PC-9 (cell line): ENCODE measurements at places on chromosomes 5 and 9. TPM values are rescaled to one million over a fixed set of nuclear protein-coding genes. Genes with fewer than 3 reads are reported as not detected.

DNA sequence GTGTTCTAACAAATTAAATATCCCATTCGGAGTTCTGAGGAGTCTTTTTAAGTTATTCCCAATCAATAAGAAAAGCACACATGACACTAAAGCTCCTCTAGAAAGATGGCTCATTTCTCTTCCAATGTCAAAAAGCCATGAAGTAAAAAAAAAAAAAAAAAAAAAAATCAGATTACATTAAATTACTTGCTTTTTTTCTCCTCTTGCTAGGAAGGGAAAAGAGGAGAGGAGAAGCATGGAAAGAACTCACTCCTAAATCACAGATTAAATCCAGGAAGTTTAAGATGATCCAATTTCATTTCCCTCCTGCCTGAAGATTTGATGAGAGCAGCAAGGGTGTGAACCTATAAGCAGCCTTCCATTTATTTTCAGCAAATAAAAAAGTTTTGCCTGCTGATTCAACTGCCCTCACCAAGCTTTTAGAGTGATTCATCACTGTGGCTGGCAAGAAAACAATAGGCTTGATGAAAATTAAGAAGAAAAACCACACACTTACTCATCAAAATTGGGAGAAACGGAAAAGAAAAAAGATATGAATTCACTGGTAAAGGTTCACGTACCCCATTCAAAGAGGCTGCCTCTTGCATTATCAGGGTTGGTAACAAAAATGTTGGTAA lies 19.7 kb downstream of the MYO10 start:
- no peaks in the 10 kb centered on the region for H3K36me3 ChIP-seq
- H3K27ac ChIP-seq: peak overlapping the region; percentile 77
- H3K4me3 ChIP-seq: no peak overlapping the region; the same call in 1 of the 2 replicates
- peaks cover 67% of the 10 kb centered on the region for H3K4me1 ChIP-seq

DNA sequence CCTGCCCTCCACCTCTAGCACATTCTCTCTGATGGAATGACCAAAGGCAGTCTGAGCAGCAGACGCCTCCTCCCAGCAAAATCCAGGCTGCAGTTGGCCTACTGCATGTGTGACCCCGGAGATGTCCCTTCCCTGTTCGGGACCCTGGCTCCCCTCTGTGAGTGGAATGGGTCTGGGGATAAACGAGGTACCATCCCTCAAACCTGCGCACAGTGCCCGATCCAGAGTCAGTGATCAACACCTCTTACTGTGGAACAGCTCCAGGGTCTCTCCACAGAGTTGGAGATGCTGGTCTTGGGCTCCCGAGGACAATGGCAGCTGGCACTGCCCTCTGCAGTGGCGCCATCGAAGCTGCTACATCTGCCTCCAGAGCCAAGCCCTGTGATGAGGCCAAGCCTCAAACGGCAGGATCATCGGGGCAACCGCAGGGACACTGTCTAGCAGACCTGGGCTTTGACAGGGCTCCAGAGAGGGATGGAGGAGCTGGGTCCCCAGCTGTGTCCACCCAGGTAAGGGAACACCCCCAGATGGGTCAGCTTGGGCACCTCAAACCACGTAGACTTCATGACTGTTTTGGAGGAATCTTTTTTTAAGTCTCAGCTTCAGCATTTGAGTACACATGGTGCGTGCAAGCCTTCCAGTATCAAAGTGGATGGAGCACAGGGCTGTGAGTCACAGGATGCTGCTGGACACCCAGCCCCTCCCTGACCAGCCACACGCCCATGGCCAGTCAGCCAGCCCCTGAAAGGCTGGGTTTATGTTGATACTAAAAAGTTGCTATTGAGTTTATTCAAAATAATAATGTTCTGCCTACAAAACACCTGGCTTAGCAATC lies 13.0 kb downstream of the MED10 start:
- H3K36me3 ChIP-seq: no peaks in the 10 kb centered on the region
- no peak for DNase-seq
- H3K4me1 ChIP-seq: no peaks in the 10 kb centered on the region
- no peak overlapping the region for H3K27ac ChIP-seq
- H3K4me3 ChIP-seq: no peak overlapping the region

DNA sequence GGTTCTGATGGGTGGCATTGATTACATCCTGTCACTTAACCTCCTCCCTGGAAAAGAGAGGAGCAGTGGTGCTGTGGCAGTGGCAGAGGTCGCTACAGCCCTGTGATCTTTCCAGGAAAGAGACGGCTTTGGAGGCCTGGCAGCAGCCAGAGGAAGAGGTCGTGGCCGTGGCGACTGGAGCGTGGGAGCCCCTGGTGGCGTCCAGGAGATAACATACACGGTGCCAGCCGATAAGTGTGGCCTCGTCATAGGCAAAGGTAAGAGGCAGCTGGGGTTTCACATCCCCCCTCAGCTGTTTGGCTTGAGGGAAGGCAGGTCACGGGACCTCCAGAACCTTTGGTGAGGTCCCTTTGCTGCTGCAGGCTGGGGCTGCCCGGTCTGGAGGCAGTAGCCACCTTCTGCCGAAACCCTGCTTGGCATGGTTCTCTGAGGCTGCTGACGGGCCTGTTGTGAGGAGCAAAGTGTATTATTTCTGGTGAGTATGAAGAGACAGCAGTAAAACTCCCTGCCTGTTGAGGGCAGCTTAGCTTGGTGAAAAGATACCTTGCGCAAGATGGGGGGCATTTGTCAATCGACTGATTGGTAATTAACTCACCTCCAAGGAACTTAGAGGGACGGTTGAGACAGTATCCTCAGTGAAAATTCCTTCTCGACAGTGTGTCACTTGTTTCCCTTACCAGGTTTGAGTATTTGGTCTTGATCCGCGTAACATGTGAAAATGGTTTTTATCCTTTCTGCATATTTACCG lies 38.0 kb upstream of the PRDM12 start:
- H3K4me1 ChIP-seq: no peaks in the 10 kb centered on the region
- H3K4me3 ChIP-seq: no peak overlapping the region
- DNase-seq: no peak
- H3K36me3 ChIP-seq: peaks cover 10% of the 10 kb centered on the region; the same call in 1 of the 2 replicates

GRCh38 chr9:98074115-98074990 lies 17.8 kb downstream of the NANS start:
- no peak overlapping the region for H3K4me3 ChIP-seq
- DNase-seq: peak; percentile 79
- H3K36me3 ChIP-seq: peaks cover 3% of the 10 kb centered on the region
- H3K27me3 ChIP-seq: no peaks in the 10 kb centered on the region

DNA sequence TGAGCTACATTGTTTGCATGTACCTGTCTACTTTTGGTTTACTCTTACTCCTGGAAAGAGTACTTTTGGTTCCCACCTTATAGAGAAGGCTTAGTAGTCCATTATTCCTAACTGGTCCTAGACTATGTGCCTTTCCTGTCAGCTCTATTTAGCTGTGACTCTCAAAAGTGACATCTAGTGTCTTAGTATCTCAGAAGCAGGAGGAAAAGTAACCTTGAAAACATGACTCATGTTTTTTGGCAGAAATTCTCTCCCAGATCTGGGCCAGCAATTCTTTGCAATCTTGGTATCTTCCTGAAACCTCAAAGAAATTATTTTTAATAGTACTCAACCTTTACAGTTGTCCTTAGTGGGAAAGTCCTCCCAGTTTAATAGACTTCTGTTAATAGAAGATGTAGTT lies 691.7 kb upstream of the SEMA6A start:
- no peak for DNase-seq
- no peaks in the 10 kb centered on the region for H3K27me3 ChIP-seq
- H3K4me1 ChIP-seq: no peaks in the 10 kb centered on the region
- no peak overlapping the region for H3K27ac ChIP-seq
- H3K36me3 ChIP-seq: no peaks in the 10 kb centered on the region
- no peak overlapping the region for H3K4me3 ChIP-seq

GRCh38 chr5:159765760-159766517 lies 150.3 kb upstream of the ADRA1B start:
- H3K4me3 ChIP-seq: no peak overlapping the region
- H3K27me3 ChIP-seq: no peaks in the 10 kb centered on the region
- no peak overlapping the region for H3K27ac ChIP-seq

DNA sequence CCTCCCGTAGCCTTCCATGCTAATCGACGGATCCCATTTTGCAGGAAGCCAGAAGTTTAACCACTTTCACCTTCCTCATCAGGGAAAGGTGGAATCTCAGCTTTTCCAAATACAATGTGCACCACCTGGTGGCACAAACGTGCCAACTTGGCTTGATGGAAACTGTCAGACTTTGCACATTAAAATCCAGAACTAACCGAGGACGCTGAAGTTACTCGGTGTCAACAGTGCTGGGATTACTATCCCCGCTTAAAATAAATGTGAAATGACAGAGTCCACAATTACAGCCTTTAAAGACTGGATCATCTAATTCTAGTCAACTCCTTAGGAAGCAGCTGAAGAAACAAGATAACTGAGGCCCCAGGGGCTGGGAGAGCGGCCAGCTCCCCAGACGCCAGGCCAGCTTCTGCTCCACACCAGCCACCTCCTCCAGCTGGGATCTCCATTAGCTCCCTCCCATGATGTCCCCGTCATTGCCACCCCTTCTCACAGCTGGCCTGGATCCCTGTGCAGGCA lies 50.1 kb upstream of the RETREG1 start:
- no peak overlapping the region for H3K4me3 ChIP-seq
- no peaks in the 10 kb centered on the region for H3K27me3 ChIP-seq
- H3K27ac ChIP-seq: no peak overlapping the region
- no peak for DNase-seq

GRCh38 chr5:171898386-171898785 lies 108.1 kb downstream of the FBXW11 start:
- H3K36me3 ChIP-seq: 0 out of 2 replicates have a peak, but pooled peaks cover 5% of the 10 kb centered on the region
- no peaks in the 10 kb centered on the region for H3K4me1 ChIP-seq
- no peak overlapping the region for H3K27ac ChIP-seq

GRCh38 chr9:79049371-79049770 lies 522.4 kb upstream of the TLE4 start:
- H3K4me3 ChIP-seq: no peak overlapping the region
- DNase-seq: no peak
- H3K27ac ChIP-seq: no peak overlapping the region
- H3K36me3 ChIP-seq: no peaks in the 10 kb centered on the region
- no peaks in the 10 kb centered on the region for H3K27me3 ChIP-seq

GRCh38 chr5:6383376-6383775 lies 5.0 kb upstream of the MED10 start:
- peaks cover 37% of the 10 kb centered on the region for H3K27me3 ChIP-seq
- no peak overlapping the region for H3K4me3 ChIP-seq
- H3K36me3 ChIP-seq: no peaks in the 10 kb centered on the region
- H3K4me1 ChIP-seq: peaks cover 10% of the 10 kb centered on the region; the same call in 1 of the 2 replicates
- H3K27ac ChIP-seq: no peak overlapping the region

GRCh38 chr9:113474360-113475028 lies 11.0 kb downstream of the RGS3 start:
- no peak overlapping the region for H3K27ac ChIP-seq
- H3K36me3 ChIP-seq: no peaks in the 10 kb centered on the region
- no peaks in the 10 kb centered on the region for H3K27me3 ChIP-seq
- H3K4me1 ChIP-seq: 0 out of 2 replicates have a peak, but pooled peaks cover 5% of the 10 kb centered on the region
- no peak for DNase-seq

GRCh38 chr5:125310749-125311148 lies 564.3 kb upstream of the ZNF608 start:
- no peak for DNase-seq
- no peaks in the 10 kb centered on the region for H3K27me3 ChIP-seq
- H3K27ac ChIP-seq: no peak overlapping the region
- no peak overlapping the region for H3K4me3 ChIP-seq
- H3K36me3 ChIP-seq: no peaks in the 10 kb centered on the region
- no peaks in the 10 kb centered on the region for H3K4me1 ChIP-seq

DNA sequence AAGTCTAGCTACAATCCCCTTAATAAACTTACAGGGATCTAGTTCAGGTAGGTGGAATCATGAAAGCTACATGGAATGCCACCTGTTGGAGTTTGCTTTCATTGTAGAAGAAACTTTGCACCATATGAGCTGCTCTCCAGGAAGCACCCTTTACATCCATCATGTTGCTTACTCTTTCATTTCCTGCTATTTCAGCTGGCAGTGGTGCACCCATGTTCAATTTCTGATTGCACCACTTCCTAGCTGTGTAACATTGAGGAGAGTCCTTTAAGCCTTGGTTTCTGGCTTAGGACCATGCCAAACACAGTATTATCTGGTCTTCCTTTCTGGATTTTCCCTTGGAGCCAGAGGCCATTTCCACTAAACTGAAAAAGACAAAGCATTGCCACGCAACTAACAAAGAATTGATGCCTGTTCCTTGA lies 123.3 kb upstream of the SLC12A2 start:
- H3K27ac ChIP-seq: peak overlapping the region; percentile 6; the same call in 1 of the 2 replicates
- peaks cover 39% of the 10 kb centered on the region for H3K4me1 ChIP-seq
- no peak for DNase-seq
- no peaks in the 10 kb centered on the region for H3K27me3 ChIP-seq
- H3K4me3 ChIP-seq: no peak overlapping the region

DNA sequence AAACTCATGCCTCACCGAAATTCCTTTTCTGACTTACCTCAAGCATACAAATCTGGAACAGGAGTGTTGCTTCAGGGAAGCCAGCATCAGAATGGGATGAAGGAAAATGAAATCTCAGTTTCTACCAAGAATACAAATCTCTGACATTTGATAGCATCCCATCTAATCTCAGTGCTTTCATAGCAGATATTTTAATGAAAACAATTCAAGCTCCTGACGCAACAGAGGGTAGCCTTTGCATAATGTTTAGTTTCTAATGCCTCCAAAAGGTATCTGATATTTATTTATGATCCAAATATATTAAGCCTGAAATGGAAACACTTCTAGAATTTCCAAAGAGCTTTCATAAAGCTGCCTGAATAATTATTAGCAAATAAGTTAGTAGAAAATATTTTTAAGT lies 251.4 kb downstream of the DEPDC1B start:
- H3K36me3 ChIP-seq: no peaks in the 10 kb centered on the region
- H3K27ac ChIP-seq: no peak overlapping the region
- H3K4me3 ChIP-seq: no peak overlapping the region
- no peak for DNase-seq
- no peaks in the 10 kb centered on the region for H3K4me1 ChIP-seq

DNA sequence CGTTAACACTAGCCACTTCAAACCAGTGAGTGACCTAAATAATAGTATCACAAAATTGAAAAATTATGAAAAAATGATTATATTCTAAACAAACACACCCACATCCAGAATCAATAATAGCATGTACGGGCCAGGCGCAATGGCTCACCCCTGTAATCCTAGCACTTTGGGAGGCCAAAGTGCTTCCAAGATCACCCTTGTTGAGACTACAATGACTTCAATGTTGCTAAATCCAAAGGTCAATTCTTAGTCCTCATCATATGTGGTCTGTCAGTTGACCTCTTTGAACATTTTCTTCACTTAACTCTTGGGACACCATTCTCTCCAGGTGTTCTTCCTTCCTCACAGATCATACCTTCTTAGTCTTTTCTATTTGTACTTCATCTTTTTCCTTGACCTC lies 11.3 kb downstream of the RIOK2 start:
- H3K4me3 ChIP-seq: no peak overlapping the region
- H3K36me3 ChIP-seq: peaks cover 47% of the 10 kb centered on the region
- no peak overlapping the region for H3K27ac ChIP-seq
- H3K27me3 ChIP-seq: no peaks in the 10 kb centered on the region
- DNase-seq: no peak

The COL23A1 gene
- total RNA-seq: not detected in 2 replicates

The C5orf58 gene
- not detected in 2 replicates for total RNA-seq

The ST8SIA4 gene
- total RNA-seq: 2.1 and 2.4 TPM in 2 replicates

The BTNL8 gene
- total RNA-seq: not detected in 2 replicates

The PALM2AKAP2 gene
- 2.1 and 3.1 TPM in 2 replicates for total RNA-seq

The MCC gene
- 2.5 TPM in 2 replicates for total RNA-seq

The SPATA31D4 gene
- not detected in 2 replicates for total RNA-seq

The MAMDC2 gene
- total RNA-seq: 1.7 and 2.7 TPM in 2 replicates

The RFESD gene
- total RNA-seq: 4.6 and 5.0 TPM in 2 replicates

The PRUNE2 gene
- 0.20 TPM in 1 of 2 replicates, not detected in the other for total RNA-seq

The GADD45G gene
- total RNA-seq: 2.4 and 2.9 TPM in 2 replicates

The GBGT1 gene
- total RNA-seq: 1.2 and 3.0 TPM in 2 replicates

The CYSRT1 gene
- 9.0 and 15.2 TPM in 2 replicates for total RNA-seq

The CACNA1B gene
- total RNA-seq: not detected in 2 replicates

The MZB1 gene
- total RNA-seq: 0.50 and 0.52 TPM in 2 replicates
